T-helper 9 cell (primary cell): ENCODE measurements at places on chromosomes 3 and 15.

- no peak for DNase-seq
Measured at GRCh38 chr15:90097475-90097874, 4.8 kb downstream of the IDH2 start.

DNA sequence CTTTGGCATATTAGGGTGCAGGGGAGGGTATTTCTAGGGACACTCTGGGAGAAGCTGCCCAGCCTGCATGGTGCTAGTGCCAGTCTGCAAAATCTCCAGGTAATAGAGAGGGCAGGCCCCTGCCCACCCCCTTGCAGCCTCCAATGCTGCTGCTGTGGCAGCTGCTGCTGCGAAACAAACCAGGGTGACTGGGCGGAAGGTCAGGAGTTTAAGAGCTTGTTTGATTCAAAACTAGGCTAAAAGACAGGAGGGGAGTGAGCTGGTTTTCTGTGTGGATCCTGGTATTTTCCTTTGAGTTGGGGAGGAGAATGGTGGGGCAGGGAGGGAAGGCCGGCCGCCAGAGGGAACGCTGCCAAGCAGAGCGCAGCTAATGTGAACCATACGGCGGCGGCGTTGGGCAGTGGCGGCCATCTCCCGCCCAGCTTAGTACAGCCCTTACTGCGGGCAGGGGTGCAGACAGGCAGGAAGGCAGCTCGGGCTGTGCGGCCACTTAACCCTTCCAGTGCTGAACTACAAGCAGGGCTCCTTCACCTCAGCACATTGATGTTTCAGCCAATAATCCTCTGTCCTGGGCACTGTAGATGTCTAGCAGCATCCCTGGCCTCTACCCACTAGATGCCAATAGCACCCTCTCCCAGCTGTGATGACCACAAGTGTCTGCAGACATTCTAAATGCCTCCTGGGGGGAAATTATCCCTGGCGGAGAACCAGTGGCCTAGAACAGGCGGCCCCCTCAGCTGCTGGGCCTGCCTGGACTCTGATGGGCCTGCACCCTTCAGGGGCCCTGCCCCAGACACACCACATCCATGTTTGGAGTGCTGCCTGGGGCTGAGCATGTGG, 125.7 kb downstream of the EEFSEC start:
- no peak for DNase-seq

GRCh38 chr3:69500604-69501003, 114.7 kb upstream of the FRMD4B start:
- no peak for DNase-seq

- DNase-seq, result no peak
Measured at GRCh38 chr15:57323806-57324589, 52.3 kb upstream of the CGNL1 start.

- DNase-seq, result no peak
Measured at GRCh38 chr15:78392430-78392829, 45.6 kb upstream of the IREB2 start.

DNA sequence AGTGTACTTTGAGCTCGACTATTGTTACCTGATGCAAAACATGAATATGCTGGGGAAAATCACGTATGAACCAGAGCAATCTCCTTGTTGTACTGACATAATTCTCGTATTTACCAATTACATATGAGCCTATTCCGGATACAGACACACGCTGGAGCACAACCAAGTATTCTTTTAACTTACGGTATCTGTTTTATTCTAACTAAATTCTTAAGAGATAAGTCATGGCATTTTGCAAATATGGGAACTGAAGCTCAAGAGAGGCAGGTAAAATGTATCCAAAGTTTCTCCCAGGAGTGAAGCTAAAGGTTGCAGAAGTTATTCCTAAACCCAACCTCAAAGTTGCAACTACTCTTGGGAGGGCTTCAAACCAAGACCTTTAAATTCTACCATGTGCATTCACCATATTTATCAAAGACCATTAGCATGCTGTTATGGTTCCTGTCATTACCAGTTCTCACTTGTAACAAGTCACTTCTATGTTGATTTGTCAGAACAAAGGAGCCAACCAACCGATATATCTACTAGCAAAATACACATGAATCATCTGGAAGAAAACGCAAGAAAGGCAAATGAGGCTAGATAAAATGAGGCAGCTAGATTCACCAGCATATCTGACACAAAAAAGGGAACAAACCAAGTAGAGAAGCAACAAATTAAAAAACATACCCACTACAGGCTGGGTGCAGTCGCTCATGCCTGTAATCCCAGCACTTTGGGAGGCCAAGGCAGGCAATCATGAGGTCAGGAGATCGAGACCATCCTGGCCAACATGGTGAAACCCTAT, 17.8 kb downstream of the TBL1XR1 start:
- DNase-seq, result no peak

GRCh38 chr3:18111796-18112232, 313.3 kb downstream of the SATB1 start:
- no peak for DNase-seq

GRCh38 chr3:168157099-168157700, 61.5 kb upstream of the GOLIM4 start:
- DNase-seq, result no peak

DNA sequence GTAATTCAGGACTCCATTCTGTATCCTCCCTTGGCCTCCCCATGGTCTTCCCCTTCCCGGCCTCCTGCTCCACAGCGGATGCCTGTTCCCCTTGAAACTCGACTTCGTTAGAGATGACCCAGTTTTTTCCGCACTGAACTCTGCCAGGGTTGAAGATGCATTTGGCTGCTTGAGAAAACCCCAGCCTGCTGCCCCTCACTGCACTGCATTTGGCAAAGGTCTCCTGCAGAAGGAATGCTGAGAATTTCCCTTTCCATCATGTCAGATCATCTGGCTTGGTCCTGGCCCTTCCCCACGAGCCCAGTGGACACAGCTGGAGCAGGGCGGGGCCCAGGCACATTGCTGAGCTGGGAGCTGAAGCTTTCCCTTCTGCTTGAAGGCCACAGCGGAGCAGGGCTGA, 37.6 kb upstream of the RGMA start:
- no peak for DNase-seq

GRCh38 chr15:67887776-67888175, 47.9 kb upstream of the RNU6-1 start:
- no peak for DNase-seq

GRCh38 chr3:193885832-193886231, 250.1 kb upstream of the HES1 start:
- no peak for DNase-seq

DNA sequence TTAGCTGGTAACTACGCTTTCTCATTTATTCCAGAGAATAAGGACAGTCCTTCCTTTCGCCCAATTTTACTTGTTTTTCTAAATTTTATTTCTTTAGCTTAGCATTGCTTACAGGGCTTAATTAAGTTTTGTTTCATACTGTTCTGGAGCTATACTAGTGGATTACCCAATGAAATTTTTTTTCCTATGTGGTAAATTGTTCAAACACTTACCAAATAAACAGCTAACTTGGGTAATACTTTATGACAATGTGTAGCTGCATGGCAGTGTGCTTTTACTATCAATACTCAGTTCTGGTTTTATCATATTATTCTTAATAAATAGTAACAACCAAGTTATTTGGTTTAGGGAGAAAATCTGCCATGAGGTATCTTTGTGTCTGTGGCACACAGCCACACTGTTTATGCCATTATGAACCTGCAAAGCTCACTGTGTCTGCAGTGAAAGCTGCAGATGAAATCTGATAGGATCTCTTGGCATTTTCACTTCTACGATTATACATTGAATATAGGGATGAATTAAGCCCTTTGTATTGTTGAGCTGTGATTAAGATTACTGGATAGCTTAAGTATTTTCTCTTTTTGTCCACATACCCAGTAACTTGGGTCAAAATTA, 37.2 kb downstream of the UBE2E2 start:
- no peak for DNase-seq

DNA sequence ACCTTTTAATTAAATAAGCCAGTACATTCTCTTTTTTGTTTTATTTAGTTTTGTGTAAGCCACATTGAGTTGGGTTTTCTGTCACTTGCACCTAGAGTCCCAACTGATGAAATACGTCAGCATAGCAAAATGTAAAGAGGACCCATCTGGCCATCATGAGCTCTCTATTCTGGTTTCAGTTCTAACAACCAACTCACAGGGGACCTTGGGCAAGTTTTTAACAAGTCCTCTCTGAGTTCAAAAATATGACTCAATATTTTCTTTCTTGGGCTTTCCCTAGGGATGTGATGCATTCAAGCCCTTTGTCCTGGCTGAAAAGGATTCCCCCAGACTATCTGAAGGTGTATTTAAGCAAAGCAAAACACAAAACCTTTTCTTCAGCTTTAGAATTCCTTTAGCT, 32.9 kb downstream of the PLCH1 start:
- no peak for DNase-seq
